ENCODE measurements at places on chromosomes 12 and 14. TPM values are rescaled to one million over a fixed set of nuclear protein-coding genes. Genes with fewer than 3 reads are reported as not detected.

The RASSF9 gene
- total RNA-seq, result 0.17 TPM

The TAC3 gene
- not detected for total RNA-seq

The SLC38A6 gene
- 28.0 TPM for total RNA-seq

The TMCC3 gene
- 6.5 TPM for total RNA-seq

The KLRC1 gene
- not detected for total RNA-seq

The ALDH2 gene
- total RNA-seq, result 2.0 TPM

The PZP gene
- total RNA-seq, result not detected

The TSPAN11 gene
- not detected for total RNA-seq

The CPM gene
- total RNA-seq, result 5.3 TPM

The IFNG-AS1 gene
- total RNA-seq, result not detected

The IL26 gene
- total RNA-seq, result not detected

The ANKRD33 gene
- total RNA-seq, result not detected

The DIO3 gene
- 4.9 TPM for total RNA-seq

The FAM161B gene
- 3.5 TPM for total RNA-seq

The ANO4 gene
- not detected for total RNA-seq

The TESPA1 gene
- not detected for total RNA-seq

GRCh38 chr12:57092529-57092862 lies 3.6 kb downstream of the NAB2 start:
- no peak for DNase-seq

GRCh38 chr14:87170179-87170578 lies 822.8 kb downstream of the GALC start:
- no peak for DNase-seq

GRCh38 chr14:75769047-75769685 lies 108.1 kb downstream of the TTLL5 start:
- peak; percentile 69 for DNase-seq

- DNase-seq, result no peak
Measured at GRCh38 chr12:106249411-106250135, 1.8 kb upstream of the CKAP4 start.

DNA sequence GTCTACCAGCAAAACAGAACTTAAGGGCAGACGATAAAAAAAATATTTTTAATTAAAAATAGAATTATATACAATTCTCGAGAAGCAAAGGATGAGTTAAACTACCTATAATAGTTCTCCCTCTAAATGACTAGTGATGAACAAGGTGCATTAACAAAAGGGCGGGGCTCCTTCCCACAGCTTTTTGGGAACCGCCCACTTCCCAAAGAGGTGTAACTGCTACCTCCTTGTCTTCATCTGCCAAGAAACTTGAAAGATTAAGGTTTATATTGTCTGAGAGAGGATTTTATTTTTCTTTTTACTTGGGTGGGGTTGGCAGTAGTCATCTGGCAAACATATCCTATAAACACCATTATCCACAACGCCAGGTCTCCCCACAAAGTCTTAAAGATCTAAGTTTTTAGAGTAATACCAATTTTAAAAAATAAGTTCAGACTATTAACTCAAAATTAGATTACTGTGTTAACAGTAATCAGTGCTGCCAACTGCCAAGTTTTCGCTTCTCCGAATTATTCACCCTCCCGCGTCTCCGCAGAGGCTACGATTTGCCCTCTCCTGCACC lies 938 bp downstream of the RALGAPA1 start:
- peak; percentile 67 for DNase-seq

- no peak for DNase-seq
Measured at GRCh38 chr14:36827861-36828260, 166.2 kb downstream of the PAX9 start.

- DNase-seq, result peak; percentile 93
Measured at GRCh38 chr14:30558675-30559555, at the start of gene G2E3. Gene G2E3, plus strand, starts transcription at chr14:30559158. Its CDS starts 21,922 bp downstream, at chr14:30581080.

DNA sequence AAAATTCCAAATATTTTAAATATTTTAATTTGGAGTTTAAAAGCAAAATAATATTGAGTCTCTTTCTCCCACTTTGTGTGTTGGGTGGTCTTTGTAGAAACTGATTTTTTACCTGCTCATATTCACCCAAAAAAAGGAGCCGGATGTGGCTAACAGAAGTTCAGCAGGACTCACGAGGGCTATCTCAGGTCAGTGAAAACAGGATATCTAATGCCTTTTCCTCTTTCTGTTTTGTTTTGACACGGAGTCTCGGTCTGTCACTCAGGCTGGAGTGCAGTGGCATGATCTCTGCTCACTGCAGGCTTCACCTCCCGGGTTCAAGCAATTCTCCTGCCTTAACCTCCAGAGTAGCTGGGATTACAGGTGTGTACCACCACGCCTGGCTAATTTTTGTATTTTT lies 30.8 kb downstream of the COA8 start:
- no peak for DNase-seq

GRCh38 chr14:63902375-63902976 lies 49.7 kb downstream of the SYNE2 start:
- no peak for DNase-seq

DNA sequence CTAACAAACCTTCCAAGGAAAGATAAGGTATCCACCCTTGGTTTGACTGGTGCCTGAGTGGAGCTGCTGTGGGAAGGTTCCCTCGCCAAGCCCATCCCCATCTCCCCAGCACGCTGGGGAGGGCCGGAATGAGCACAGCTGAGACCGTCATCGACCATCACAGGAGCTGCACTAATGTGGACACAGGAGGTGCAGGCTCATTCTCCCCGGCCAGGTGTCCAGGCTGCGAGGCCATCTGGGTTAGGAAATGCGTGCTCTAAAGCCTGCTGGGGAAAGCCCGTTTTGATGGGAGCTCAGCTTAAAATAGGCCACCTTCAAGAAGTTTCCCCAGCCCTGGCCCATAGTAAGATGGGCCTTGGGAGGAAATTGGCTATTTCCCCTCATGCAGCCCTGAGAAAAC lies 35.2 kb upstream of the FOXN3 start:
- DNase-seq, result no peak

- DNase-seq, result peak; percentile 37
Measured at GRCh38 chr12:56374726-56375597, 12.3 kb upstream of the APOF start.

DNA sequence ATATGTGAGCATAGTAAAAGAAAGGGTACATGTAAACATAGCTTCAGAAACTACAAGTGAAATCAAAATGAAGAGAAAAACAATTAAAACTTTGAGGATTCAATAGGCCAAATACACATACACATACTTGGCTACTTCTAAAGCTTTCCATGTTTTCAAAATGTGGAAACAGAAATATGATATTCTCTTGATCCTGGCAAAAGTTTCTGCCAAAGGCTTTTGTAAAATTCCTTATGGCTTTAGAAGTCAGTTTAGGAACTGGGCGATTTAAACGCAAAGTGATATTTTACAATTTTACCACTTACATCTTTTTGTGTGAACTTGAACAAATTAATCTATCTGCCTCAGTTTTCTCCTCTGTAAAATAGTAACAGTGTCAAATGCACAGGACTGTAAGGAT lies 756.4 kb downstream of the C12orf50 start:
- DNase-seq, result no peak

GRCh38 chr12:2583091-2583497 lies 211.7 kb upstream of the FKBP4 start:
- DNase-seq, result peak; percentile 49

- peak; percentile 19 for DNase-seq
Measured at GRCh38 chr14:75310295-75311111, 31.9 kb downstream of the FOS start.

GRCh38 chr14:64119980-64120379 lies 174.2 kb downstream of the ESR2 start:
- no peak for DNase-seq

GRCh38 chr12:11136075-11136474 lies 1.6 kb upstream of the TAS2R30 start:
- no peak for DNase-seq

DNA sequence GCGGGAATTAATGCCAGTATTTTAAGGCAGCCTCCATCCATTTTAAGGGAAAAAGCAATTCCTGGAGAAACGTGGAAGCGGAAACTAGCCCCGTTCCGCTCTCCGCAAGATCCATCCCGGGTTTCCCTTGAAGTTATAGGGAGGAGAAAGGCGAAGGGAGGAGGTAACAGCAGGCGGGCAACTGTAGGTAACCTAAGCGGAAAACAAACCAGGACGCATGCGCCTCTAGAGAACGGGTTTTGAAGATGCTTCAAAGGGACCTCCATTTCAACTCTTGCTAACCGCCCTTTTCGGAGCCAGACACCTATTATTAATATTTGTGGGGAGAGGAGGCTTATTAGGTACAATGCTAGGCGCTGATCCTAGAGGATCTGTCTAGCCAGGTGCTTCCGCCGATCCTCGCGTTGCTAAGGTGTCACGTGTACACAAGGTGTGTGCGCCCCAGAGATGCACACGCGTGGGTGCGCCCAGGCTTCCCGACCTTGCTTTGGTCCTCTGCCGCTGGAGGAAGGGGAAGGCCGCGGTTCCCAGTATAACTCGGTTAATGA lies 6.2 kb downstream of the TBX5 start:
- no peak for DNase-seq

DNA sequence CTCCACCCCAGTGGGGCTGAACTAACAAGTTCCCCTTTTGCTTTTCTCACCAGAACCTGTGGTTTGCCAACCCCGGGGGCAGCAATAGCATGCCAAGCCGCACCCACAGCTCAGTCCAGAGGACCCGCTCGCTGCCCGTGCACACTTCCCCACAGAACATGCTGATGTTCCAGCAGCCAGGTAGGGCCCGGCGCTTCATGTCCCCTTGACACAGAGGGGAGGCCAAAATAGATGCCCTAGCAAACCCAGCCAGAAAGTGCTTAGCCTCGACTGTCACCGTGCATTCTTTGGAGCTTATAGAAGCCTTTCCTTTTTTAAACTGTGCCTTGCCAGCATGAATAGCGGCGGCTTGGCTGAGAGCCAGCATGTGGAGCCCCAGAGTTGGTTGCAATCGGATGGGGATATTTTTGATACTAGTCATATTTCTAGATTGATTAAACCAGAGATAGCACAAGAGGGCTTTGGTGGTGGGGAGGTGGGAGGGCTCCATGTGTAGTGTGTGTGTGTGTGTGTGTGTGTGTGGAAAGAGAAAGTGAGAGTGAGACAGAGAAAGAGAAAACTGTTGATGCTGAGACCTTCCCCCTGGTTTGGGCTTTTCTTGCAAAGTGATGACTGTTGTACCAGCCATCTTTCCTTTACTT lies 126.1 kb downstream of the GCH1 start:
- DNase-seq, result no peak

GRCh38 chr12:22971701-22972191 lies 346.8 kb downstream of the ETNK1 start:
- DNase-seq, result no peak

- no peak for DNase-seq
Measured at GRCh38 chr12:108335349-108336119, 3.6 kb downstream of the CMKLR1 start.

DNA sequence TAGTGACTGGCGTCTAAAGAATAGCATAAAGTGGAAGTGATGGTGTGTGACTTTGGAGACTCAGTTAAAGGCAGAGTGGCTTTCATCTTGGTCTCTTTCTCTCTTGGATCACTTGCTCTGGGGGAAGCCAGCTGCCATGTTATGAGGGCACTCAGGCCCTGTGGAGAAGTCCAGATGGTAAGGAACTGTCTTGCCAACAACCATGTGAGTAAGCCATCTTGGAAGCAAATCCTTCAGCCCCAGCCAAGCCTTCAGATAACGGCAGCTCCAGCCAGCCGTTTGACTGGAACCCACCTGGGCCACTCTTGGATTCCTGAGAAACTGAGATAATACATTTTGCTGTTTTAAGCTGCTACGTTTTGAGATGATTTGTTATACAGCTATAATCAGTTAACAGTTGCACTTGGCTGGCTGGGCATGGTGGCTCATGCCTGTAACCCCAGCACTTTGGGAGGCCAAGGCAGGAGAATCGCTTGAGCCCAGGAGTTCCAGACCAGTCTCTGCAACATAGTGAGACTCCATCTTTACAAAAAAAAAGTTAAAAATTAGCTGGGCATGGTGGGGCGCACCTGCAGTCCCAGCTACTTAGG lies 7.7 kb upstream of the LRRC23 start:
- DNase-seq, result no peak

- DNase-seq, result peak; percentile 70
Measured at GRCh38 chr12:52121824-52122539, 42.5 kb downstream of the SMIM41 start.

GRCh38 chr12:131583090-131583712 lies 127.7 kb upstream of the SFSWAP start:
- no peak for DNase-seq

DNA sequence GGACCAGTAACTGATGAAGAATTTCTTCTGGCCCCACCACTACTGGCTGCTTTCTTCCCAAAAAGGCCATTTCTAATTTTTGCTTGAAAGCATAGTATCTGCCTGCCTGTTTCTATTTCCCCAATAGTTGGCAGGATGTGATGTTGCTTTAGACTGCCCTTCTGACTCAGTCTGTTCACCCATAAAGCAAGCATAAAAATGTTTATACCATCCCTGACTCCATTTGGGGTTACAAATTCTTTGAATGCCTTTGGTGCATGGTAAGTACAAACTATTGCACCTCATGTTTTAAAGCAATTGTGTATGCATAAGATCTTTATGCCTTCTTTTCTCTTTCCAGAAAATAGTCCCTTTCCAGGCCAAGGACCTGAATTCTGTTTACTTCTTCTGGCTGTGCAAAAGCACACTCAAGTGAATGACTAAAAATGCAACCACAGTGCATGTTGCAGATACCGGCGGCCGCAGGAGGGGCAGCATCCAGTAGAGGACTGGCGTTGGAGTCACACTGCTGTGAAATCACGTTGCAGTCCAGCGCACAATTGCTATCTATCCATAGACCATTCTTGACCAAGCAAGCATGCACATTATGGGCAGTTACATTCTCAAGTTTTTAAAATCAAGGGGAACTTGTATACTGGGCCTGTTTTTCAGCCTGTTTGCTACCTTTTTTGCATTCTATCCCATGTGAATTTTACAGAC lies 82.4 kb downstream of the SLC5A8 start:
- no peak for DNase-seq

DNA sequence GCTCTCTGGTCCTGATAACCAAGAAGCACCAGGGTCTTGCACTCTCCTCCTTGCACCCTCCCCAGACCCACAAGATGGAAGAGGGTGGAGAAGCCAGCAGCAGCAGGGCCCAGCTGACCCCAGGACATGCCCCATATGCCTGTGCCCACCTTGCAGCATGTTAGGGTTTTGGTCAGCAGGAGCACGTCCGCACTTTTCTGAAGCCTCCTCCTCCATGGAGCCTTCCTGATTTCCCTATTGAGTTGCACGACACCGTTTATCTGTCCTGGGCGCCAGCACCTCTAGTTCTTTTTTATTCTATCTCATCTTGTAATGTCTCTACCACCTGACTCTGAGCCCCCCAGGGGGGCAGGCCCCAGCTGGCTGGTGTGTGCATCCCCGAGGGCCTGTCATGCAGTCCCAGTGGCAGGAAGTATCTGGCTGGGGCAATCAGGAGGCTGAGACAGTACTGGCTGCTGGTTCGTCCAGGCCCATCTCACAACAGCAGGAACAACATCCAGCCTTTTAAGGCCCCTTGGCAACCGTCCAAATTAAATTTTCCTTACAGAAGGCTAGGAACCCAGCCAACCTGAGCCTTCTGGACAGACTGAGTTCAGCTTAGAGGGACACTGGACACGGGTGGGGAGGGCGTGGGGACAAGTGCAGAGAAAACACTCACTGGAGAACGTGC lies 39.6 kb downstream of the CCDC85C start:
- peak; percentile 58 for DNase-seq

All from PC-3 (cell line).